ENCODE measurements at places on chromosomes 2 and 18. TPM values are rescaled to one million over a fixed set of nuclear protein-coding genes. Genes with fewer than 3 reads are reported as not detected.

- no peak for DNase-seq
Observed at GRCh38 chr2:231932711-231932970, 6.4 kb upstream of the NPPC start.

DNA sequence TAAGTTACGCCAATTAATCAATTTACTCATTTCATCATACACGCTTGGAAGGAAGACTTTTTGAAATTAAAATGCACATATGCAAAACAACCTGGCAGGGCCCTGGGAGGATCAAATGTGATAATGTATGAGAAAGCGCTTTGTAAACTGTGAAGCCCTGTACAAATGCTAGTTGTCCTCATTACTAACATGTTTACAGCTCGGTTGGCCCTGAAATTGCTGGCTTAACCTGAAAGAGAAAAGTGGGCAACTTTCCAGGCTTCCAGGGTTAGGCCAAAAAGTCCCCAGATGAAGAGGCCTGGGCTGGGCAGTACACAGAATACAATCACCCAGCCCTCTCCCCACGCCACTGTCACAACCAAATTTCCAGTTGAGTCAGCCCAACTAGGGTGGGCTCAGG is 60.2 kb downstream of the DNMT3A start:
- DNase-seq: no peak

DNA sequence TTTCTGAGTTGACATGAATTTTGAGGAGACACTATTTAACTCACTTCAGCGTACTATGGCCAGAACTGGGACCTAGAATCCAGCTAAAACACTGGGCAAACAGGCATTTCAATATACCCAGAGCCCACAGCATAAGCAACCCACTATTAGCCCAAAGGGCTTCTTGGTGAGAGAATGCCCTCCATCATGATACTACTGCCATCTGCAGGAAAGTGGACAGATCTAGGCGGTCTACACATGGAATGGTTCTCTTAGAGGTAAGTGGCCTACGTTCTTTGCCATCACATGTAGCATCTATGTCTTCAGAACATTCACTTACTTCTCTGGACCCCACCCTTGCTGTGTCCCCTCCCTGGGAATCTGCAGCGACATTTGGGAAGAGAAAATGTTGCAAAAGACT is 181.3 kb upstream of the LINC00305 start:
- DNase-seq: no peak

Gene SEPTIN10
- 26.6 TPM for total RNA-seq

Gene SLC14A1
- total RNA-seq: 1.5 TPM

Gene SUCLG1
- total RNA-seq: 114 TPM

DNA sequence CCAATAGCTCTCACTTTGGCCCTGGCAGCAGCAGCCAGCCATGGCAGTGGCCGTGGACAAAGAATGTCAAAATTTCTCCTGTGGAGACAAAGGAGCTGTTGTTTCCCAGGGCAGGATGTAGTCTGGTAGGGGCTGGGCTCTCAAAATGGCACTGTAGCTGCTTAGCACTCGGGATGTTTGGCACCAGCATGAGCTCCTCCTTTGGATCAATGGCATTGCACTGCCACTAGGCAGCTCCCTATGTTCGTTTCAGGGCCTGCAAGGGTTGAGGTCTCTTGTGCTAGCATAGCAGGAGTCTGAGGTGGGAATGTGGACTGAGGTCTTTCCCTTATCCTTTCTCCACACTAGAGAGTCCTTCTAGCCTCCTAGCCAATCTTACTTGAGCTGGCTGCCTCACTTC is 948.8 kb upstream of the FAM98A start:
- no peak for DNase-seq

Measured in psoas muscle (tissue), 8 donors.